ENCODE measurements at places on chromosomes 7 and 10. TPM values are rescaled to one million over a fixed set of nuclear protein-coding genes. Genes with fewer than 3 reads are reported as not detected.

- DNase-seq: no peak
Observed at GRCh38 chr7:32890793-32891042, 842 bp downstream of the KBTBD2 start.

DNA sequence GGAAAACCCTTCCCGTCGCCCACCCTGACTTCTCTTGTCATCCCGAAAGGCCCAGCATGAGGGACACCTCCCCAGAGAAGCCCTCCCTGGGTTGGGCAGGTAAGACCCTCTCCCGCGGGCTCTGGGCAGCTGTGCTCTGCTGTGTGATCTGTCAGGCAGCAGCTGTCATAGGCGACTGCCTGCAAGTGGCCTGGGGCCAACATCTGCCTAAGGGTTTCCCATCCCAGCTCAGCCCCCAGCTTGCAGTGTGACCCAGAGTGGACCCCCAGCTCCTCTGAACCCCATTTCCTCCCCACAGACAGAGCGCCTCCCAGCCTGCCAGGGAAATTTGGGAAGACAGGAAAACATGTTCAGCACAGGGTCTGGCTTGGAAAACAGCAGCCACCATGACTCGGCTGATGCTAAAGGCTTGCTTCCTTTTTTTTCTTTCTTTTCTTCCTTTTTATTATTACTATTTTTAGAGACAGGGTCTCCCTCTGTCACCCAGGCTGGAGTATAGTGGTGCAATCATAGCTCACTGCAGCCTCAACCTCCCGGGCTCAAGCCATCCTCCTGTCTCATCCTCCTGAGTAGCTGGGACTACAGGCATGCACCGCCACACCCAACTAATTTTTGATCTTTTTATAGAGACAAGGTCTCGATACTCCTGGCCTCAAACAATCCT lies 18.3 kb upstream of the TNRC18 start:
- no peak for DNase-seq

DNA sequence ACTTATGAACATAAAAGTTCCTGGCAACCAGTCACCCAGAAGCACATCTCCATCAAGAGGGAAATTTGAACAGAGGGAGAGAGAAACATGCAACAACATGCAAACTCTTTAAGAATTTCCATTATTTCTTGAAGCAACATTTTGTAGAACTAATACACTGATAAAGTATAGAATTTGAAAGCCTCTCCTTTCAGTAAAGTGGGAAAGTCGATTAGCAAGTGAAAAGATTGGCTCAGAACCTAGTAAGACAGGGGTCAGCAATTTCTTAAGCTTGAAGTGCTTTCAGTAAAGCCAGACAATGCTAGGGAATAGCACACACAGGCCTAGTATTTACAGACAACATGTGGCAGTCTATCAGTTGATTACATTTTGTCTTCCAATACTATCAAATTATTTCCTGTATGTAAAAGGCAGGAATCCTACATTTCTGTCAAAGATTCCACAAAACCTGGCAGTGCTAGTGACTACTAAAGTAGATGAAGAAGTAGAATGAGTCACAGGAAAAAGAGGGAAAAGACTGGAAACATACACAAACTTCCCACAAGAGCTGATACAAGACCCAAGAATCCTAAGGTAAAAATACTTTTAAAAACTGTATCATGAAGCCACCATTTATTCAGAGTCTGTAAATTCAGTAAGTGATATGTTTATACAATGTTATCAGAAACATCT lies 25.2 kb downstream of the DNAJC1 start:
- DNase-seq: peak; percentile 10

- no peak for DNase-seq
Observed at GRCh38 chr10:6200440-6200733, 2.3 kb upstream of the PFKFB3 start.

MYH16 gene
- total RNA-seq: not detected

GRCh38 chr10:127150136-127150535 lies 46.3 kb downstream of the INSYN2A start:
- DNase-seq: peak; percentile 55

DNA sequence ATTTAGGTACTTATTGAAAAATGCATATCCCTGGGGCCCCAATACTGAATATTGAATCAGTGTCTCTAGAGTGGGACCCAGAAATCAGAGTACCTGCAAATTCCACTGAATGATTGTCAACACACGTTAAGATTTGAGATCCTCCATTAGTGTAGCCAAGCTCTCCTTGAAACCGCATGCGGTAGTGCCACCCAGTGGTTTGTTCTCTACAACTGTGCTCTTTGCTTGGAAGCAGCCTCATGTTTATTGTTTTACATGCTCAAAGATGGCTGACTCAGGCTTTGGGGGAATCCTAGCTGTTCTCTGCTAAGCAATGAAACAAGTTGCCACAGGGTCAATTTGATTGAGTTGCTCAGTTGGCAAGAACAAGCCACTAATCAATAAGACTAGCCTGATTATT lies 340.2 kb upstream of the CELF2 start:
- no peak for DNase-seq

HDAC9 gene
- total RNA-seq: 63.3 TPM

GRCh38 chr10:29857843-29858701 lies 201.3 kb downstream of the JCAD start:
- peak; percentile 71 for DNase-seq

- DNase-seq: no peak
Observed at GRCh38 chr7:28408105-28408959, 4.0 kb upstream of the CREB5 start.

DNA sequence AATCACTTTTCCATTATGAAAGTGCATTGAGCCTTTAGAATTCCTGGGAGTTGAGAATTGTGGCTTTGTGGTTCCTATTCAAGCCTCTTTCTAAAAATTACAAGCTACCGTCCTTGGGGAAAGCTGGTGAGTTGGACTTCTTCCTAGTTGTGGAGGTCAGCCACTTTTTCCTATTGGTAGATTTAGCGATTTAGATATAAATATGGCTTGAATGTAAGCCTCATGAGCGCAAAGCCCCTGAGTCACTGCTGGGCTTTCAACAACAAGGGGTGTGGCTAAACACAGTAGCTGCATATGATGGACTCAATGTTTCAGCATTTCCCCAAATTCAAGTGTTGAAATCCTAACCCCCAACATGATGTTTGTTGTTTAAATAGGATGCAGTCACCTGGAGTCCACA lies 150.0 kb upstream of the IGFBP3 start:
- no peak for DNase-seq

DNA sequence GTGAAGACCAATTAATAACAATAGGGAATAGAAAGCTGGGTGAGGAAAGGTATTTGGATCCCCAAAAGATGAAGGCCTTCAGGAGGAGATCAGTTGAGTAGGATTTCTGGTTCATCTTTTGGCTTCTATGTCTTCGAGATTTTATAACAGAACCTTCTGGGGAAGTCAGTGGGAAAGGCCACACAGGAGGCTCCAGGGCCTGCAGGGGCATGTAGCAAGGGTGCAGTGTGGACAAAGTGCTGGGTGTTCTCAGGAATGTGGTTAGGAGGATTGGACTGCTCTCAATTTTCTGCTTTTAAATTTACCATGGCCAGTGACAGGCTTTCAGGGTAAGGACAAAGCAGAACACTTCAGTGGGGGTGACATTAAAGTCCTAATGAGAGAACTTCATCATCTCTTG lies 378.0 kb downstream of the CCSER2 start:
- no peak for DNase-seq

DNA sequence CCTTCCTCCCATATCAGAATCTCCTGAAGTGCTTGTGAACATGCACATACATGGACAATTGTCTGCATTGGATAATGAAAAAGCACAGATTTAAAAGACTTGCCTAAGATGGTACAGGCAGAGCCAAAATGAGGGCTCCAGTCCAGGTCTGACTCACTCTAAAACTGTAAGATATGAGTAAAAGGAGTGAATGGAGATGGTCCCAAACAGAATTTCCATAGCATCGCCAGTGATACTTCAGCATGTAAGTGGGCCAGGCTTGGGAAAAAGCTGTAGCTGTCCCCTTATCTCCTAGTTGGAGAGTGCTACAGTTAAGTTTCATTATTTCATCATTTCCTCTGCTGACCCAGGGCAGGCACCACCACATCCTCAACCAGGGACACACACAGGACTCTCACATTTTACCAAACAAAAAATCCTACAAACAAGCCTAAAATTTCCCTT lies 26.4 kb upstream of the IL6 start:
- no peak for DNase-seq

GRCh38 chr10:93790439-93790838 lies 32.7 kb downstream of the LGI1 start:
- no peak for DNase-seq

GRCh38 chr10:63920926-63921325 lies 399.7 kb downstream of the REEP3 start:
- no peak for DNase-seq

MINDY3 gene
- 40.3 TPM for total RNA-seq

Measured in SJSA1 (cell line).